ENCODE measurements at places on chromosomes 2 and 18.

- DNase-seq: peak; percentile 38
Observed at GRCh38 chr2:105411720-105412407, 13.0 kb upstream of the FHL2 start.

DNA sequence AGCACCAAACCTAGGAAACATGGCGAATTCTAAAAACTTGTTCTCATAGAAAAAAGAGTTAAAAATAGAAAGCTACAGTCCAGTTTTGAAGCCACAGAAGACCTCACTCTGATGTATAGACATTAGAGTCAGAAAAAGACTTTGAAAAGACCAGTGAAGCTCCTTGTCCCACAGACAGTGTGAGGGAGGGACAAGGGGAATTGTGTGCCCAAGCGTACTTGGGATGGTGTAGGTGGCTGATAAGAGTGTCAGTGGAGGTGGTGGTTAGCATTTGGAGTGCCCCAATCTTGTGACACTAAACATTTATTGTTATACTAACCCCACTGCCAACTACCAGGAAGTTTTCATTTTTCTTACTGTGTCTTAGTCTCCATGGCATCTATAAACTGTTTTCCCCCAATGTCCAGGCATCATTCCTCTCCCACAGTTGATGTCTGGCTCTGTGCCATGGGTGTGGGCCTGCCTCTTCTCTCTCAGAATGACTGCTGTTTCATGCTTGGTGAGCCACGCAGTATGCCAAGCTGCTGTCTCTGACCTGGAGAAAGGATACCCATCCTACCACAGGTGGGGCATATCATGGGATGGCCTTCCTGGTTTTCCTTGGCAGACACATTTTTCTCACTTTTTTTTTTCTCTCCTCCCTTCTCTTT, 161.4 kb downstream of the RPIA start:
- no peak for DNase-seq

DNA sequence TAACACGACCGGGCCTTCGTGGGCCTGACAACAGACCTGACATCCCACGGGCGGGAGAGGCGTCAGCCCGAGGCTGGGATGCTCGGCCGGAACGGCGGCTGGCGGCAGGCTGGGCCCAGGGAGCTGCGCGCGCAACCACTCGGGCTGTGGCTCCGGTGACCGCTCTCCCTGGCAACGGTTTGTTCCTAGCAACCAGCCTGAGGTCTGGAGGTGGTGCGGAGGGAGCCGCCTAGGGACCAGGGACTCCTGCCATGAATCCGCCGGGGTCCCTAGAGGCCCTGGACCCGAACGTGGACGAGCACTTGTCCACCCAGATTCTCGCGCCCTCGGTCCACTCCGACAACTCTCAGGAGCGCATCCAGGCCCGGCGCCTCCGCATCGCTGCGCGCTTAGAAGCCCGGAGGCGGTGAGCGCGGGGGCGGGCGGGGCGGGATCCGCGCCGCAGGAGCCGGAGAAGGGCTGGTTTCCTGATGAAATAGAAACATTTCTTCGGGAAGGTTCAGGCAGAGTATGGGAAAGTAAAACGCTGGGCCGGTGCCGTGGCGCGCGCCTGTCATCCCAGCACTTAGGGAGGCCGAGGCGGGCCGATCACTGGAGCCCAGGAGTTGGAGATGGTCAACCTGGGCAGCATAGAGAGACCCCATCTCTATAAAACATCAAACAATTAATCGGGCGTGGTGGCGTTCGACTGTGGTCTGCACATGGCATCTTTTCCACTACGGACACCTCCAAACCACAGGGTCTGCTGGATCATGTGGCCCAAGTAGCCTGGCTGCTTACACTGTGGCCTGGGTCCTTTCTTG, at the start of gene DRC1:
Gene DRC1 (plus strand): TSS at position 182 of the 803 bp plus-strand sequence. CDS start 70 bp downstream, at position 252.
- peak; percentile 66 for DNase-seq

GRCh38 chr2:36707050-36707449, 10.5 kb downstream of the VIT start:
- no peak for DNase-seq

GRCh38 chr2:124778076-124778475, 753.0 kb downstream of the CNTNAP5 start:
- DNase-seq: no peak

GRCh38 chr2:68744366-68744912, 9.8 kb downstream of the ARHGAP25 start:
- no peak for DNase-seq

DNA sequence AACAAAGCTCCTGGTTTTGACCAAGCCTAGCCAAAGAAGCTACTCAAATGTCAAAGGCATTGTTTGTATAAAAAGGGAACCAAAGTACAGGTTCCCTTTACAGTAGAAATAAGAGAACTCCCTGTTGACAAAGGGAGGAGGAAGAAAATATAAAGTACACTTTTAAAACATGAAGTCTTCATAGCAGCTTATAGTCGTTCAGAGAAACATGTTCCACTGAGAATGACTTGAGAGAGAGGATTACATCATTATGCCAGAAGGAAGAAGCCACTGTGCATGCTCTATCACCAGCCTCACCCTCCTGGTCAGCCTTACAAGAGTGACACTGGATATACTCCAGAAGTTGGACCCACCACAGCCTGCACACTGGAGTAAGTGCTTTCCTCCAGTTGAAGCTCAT, 2.5 kb upstream of the DHRS9 start:
- DNase-seq: no peak

DNA sequence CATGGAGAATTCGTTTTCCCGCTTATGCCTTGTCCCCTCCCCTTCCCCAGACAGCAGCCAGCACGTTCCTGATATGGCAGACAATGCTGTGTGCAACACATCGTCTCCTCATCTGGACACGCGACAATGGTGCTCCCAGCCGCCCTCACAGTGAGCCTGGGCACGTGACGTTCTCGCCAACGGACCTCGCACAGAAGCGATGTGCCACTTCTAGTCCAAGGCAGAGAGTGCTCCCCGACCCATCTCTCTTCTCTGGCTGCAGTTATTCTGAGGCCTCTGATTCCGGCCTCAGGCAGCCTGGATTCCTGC, 505.4 kb downstream of the EIPR1 start:
- DNase-seq: no peak

DNA sequence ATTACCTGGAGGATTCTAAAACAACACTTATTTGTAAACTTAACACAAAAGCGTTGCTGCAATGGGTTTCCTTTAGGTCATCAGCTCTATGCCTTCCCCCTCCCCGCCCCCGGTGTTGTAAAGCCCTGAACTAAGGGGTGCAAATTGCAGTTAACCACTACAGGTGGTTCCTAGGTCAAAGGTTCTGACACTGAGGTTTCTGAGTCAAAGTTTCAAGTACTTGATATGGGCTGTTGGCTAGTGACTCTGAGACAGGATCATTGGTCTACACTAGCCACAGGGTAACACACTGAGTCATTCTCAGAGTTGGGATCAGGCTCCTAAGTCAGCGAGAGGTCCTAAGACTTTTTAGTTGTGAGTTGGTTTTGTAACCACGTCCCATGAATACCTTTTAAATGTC, 15.4 kb downstream of the IL1B start:
- peak; percentile 73 for DNase-seq

DNA sequence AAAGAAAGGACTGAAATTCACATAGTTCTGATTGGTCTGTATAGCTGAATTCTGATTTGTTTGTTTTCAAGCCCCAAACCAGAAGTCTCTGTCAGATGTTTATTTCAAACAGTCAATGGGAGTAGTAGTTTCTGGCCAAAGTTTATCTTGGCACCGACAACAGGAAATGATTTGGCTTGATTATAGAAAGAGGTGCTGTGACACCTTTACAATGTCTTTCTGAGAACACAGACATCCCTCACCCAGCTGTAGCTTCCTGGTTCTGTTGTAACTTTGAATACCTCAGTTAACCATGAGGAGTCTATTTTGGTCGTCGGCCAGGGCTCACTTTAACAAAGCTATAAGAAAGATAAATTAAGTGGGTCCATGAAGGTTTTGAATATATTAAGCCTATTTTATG, 545.0 kb upstream of the ZNF804A start:
- DNase-seq: no peak

DNA sequence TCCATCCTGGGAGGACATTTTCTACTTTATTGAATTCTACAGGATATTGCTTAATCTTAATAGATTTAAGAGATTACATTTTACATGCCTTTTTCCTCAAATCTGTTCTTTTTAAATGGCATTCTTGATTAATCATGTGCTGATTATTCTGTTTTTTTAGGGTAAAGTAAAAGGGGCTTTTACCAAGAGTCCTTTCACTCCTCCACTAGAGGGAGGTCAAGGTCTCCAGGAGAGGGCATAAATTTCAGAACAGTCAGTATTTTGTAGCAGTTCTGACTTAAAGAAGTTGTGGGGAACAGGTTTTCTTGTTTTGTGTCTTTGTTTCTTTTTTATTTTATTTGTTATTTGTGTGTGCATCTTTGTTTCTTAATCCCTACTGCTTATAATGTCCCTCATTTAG, 25.4 kb downstream of the WDR75 start:
- no peak for DNase-seq

- no peak for DNase-seq
Observed at GRCh38 chr18:48983793-48984437, 33.1 kb upstream of the SMAD7 start.

- DNase-seq: no peak
Observed at GRCh38 chr18:36901277-36901701, 72.4 kb downstream of the KIAA1328 start.

DNA sequence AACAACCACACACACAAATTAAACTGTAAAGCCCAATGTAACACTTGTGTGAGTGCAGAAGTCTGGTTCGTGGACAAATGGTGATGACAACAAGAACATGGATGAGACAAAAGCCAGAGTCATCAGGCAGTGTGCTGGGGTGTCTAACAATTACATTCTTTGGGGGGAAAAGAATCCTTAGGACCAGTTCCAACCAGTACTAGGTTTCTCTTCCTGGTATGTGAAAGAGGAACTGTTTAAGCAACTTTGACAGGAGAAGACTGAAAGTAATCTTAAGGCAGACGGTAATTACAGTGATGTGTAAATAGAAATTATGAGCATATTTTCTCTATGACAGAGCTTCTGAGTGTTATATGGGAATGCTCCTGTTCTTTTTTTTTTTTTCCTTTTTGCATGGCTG, 133.4 kb downstream of the AFF3 start:
- DNase-seq: no peak

DNA sequence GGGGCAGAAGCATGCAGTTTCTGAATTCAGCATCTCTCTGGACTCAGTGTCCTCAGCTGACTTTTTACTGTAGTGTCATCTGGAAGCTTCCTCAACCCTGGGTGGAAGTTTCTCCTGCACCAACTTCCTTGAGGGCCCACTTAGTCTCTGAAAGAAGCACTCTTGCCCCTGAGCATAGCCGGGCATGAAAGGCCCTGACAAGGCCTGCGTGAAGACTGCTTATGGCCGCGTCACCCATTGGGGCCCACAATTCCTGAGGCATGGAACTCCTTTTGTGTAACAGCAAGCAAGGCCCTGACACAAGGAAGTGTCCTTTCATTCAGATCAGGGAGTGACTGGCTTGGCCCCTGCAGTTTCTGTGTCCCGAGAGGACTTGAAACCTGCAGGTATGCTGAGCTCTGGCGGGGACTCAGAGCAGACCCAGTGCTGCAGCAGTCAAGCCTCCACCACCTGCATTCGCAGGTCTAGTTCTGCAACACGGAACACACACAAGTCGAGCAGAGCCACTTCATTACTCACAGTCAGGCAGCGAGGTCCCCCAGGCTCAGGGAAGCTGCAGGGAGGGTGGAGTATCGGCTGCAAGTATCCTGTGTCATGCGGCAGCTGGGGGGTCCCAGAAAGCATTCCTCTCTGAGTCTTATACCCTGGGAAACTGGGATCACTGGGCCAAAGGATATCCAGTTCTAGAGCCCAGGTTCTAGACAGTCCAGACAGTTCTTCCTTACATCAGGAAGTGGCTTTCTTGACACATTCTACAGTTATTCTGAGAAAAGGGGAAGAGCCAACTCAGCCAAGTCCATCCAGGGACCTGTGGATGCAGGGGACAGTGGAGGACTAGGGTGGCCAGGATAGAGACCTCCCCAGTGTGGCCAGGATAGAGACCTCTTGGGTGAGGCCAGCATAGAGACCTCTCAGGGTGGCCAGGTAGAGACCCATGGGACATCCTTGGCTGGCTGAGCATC, 35.6 kb upstream of the PRLH start:
- no peak for DNase-seq
